ENCODE measurements at places on chromosomes 1 and 21. TPM values are rescaled to one million over a fixed set of nuclear protein-coding genes. Genes with fewer than 3 reads are reported as not detected.

DNA sequence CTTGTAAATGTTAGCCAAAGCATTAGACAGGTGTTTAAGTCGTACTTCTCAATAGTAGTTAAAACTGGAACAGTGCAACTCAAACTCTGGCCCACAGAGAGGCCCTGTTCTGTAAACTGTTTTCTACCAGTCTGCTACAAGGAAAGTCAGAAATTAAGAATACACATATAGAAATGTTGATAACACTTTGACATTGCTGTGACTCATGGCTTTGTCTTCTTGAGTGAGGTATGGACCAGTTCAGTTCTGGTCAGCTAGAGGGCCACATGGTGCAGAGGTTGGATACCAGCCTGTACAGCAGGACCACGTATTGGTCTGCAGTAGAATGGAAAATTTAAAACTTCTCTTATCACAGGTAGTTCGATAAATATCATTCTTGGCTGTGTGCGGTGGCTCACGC lies 22.3 kb downstream of the ZBTB8B start:
- no peaks in the 10 kb centered on the region for H3K36me3 ChIP-seq
- no peaks in the 10 kb centered on the region for H3K4me1 ChIP-seq
- H3K27ac ChIP-seq, result no peak overlapping the region
- no peak overlapping the region for H3K4me3 ChIP-seq
- no peaks in the 10 kb centered on the region for H3K27me3 ChIP-seq
- no peak for DNase-seq

DNA sequence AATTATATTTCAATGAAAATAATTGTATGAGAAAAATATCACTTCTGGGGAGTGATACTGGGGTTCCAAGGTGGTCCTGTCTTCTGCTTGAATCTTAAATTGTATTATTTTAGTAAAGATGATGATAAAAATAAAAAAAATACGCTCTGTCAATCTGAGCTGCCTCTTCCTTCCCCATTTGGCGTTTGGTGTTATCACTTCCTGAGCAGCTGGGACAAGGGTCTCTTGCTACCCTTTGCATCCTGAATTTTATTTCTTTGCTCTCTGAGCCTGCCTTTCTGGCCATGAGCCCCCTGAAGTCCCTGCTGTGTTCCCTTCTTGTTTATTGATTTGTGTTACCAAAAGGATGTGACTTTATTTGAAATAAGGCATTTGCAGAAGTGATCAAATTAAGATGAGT lies 111.0 kb downstream of the KCNJ6 start:
- H3K4me1 ChIP-seq, result no peaks in the 10 kb centered on the region
- DNase-seq, result no peak
- H3K27me3 ChIP-seq, result no peaks in the 10 kb centered on the region
- H3K36me3 ChIP-seq, result no peaks in the 10 kb centered on the region
- H3K4me3 ChIP-seq, result no peak overlapping the region
- H3K27ac ChIP-seq, result no peak overlapping the region

DNA sequence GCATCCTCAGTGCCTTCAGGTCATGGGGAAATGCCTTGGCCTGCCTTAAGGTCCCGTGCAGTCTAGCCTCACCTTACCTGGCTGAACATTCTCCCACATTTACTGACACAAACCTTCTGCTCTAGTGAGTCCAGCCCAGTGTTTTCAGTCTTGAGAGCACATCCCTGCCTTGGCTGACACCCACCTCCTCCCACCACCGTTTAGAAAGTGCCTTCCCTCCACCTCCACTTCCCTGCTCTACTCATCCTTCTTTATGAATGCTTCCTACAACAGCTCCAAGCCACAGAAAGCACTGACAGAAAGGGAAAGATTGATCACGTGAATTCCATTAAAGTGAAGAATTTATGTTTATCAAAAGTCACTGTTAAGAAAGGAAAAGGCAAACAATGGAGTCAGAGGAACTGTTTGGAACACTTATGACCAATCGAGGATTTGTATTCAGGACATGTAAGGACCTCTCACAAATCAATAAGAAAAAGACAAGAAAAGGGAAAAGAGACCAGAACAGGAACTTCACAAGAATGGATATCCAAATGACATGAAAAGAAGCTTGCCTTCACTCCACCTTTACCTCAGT lies 59.8 kb downstream of the DDR2 start:
- no peak overlapping the region for H3K27ac ChIP-seq
- no peaks in the 10 kb centered on the region for H3K27me3 ChIP-seq
- DNase-seq, result no peak
- no peak overlapping the region for H3K4me3 ChIP-seq
- H3K4me1 ChIP-seq, result peaks cover 1% of the 10 kb centered on the region

GRCh38 chr1:165010418-165011070 lies 346.0 kb downstream of the LMX1A start:
- H3K27me3 ChIP-seq, result no peaks in the 10 kb centered on the region
- H3K4me1 ChIP-seq, result no peaks in the 10 kb centered on the region
- no peaks in the 10 kb centered on the region for H3K36me3 ChIP-seq

DNA sequence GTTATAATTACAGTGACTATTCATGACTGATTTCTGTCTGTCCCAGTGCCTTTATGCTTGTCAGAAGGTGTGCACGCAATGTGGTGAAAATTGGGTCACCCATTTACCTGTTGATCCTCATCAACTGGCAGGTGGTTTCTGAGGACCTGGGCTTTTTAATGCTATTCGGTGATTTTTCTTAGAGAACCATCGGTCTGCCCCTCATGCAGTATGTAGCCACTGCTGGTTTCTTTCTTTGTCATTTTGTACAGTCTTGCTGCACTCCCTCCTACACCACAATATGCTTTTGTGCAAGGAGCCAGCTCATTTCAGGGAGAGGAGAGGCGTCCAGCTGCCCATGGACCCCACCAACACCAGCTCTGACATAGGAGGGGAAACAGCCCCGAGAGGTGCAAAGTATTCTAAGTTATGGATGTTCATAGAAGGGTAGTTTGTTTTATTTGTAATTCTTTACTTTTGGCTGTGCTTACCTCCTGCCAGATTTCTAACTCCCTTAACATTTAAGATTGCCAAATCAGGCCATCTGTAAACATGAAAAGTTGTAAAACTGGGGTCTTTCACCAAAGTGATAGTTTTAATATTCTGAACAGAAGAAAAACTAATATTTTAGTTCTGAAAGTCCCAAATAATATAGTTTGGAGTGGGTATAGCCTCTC lies 325.3 kb downstream of the PTBP2 start:
- no peaks in the 10 kb centered on the region for H3K27me3 ChIP-seq
- H3K27ac ChIP-seq, result no peak overlapping the region
- no peak overlapping the region for H3K4me3 ChIP-seq

DNA sequence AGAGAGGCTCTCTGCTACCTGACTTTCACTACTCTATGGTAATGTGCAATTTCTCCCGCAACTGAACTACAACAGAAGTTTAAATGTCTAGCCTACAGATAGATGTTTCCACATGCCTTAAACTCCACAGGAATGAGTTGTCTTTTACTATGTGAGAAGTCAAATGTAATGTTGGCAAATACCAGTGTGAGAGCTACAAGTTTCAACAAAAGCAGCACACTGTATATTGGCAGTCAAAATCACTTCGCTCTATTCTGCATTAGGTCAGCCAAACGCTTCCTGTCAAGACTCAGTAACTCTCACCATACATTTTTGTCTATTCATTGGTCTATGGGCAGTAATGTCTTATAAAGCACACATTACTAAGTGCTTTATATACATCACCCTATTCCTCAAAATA lies 41.9 kb downstream of the LUZP1 start:
- no peak overlapping the region for H3K4me3 ChIP-seq
- no peaks in the 10 kb centered on the region for H3K36me3 ChIP-seq
- H3K27ac ChIP-seq, result no peak overlapping the region
- no peaks in the 10 kb centered on the region for H3K27me3 ChIP-seq
- H3K4me1 ChIP-seq, result peaks cover 4% of the 10 kb centered on the region
- no peak for DNase-seq

- H3K4me3 ChIP-seq, result no peak overlapping the region
- no peaks in the 10 kb centered on the region for H3K4me1 ChIP-seq
- H3K27me3 ChIP-seq, result no peaks in the 10 kb centered on the region
Observed at GRCh38 chr1:108154314-108154713, 45.8 kb downstream of the SLC25A24 start.

DNA sequence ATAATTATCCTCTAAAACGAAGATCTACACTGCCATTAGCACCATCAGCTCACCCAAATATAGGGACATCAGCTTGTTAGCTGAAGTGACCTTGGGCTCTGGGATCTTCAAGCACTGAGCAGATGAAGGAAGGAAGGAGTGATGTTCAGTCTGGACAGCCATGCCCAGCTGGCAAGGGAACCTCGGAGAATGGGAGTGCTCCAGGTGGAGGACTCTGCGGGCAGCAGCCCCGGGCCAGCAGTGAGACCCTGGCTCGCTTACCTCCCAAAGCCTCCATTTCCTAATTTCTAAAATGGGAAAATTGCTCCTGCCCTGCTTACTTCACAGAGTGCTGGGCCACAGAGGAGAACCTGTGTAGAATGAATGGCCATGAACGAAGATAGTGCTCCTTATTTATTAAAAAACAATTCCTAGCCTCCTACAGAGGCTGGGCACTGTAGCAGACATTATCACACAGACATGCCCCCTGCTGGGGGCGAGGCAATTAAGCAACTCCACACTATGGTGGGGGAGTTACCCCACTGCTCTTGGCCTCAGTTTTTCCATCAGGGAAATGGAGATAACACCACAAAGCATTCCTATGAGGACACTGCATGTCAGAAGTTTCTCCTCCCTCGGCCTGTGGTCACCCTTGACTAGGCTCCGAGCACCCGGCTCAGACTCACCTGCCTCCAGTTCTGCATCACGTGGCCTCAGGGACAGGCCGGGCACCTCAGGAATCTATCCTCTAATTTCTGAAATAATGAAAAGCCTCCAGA lies 117.6 kb downstream of the KCNN3 start:
- H3K27me3 ChIP-seq, result no peaks in the 10 kb centered on the region
- H3K27ac ChIP-seq, result no peak overlapping the region
- no peak overlapping the region for H3K4me3 ChIP-seq
- H3K36me3 ChIP-seq, result no peaks in the 10 kb centered on the region

DNA sequence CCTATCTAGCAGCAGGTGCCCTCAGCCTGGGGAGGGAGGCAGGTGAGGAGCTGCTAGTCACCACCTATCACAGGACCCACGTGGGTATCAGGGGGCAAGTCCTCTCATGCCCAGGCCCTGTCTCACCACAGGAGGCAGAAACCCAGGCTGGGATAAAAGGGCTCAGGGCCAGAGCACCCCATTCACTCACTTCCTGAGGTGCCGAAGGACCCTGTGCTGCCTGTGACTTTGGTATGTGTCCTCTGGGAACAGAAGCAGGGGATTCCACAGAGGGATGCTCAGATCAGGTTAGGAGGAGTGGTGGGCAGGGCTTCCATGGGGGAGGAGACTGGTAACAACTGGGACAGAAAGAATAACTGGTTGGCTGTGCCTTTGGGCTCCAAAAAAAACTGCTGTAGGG lies at the start of gene LCE1E:
TSS of gene LCE1E (plus strand) at position 181 of the 400 bp plus-strand sequence. CDS start 1,043 bp downstream, outside the sequence.
- H3K36me3 ChIP-seq, result no peaks in the 10 kb centered on the region
- no peak within 1 kb of the TSS for H3K4me3 ChIP-seq
- H3K27me3 ChIP-seq, result no peaks in the 10 kb centered on the region

GRCh38 chr1:46521414-46521813 lies 30.0 kb downstream of the KNCN start:
- H3K4me3 ChIP-seq, result no peak overlapping the region
- no peaks in the 10 kb centered on the region for H3K27me3 ChIP-seq
- no peaks in the 10 kb centered on the region for H3K4me1 ChIP-seq

DNA sequence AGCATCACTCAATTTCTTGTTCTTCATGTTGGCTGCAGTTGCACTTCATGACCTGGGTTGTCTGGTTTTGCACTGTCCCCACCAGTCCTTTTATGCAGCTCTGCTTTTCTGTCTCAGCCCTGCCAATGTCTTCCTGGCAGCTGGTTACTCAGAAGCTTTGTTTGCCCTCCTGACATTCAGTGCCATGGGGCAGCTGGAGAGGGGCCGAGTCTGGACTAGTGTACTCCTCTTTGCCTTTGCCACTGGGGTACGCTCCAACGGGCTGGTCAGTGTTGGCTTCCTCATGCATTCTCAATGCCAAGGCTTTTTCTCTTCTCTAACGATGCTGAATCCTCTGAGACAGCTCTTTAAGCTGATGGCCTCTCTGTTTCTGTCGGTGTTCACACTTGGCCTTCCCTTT lies 6.6 kb downstream of the PIGV start:
- H3K36me3 ChIP-seq, result peaks cover 8% of the 10 kb centered on the region
- DNase-seq, result no peak
- H3K27ac ChIP-seq, result no peak overlapping the region
- H3K27me3 ChIP-seq, result no peaks in the 10 kb centered on the region
- H3K4me1 ChIP-seq, result no peaks in the 10 kb centered on the region

GRCh38 chr1:220182111-220182510 lies 88.2 kb downstream of the IARS2 start:
- no peaks in the 10 kb centered on the region for H3K4me1 ChIP-seq
- H3K27ac ChIP-seq, result no peak overlapping the region
- no peak for DNase-seq
- no peak overlapping the region for H3K4me3 ChIP-seq
- H3K27me3 ChIP-seq, result no peaks in the 10 kb centered on the region

DNA sequence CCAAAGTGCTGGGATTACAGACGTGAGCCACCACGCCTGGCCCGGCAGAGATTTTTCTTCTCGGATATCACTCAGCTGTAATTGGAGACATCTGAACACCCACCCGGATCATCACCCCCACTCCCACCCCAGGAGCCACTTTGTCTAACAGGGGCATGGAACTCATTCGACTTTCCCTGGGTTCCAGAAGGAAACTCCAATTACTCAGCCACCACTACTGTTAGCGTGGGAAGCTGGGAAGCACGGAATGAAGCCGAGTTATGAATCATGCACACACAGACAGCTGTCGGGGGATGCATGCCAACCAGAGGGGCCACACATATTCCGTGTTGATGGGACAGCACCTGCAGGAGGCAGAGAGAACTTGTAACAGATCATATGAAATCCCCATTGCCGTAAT lies 85.2 kb downstream of the HLCS start:
- no peaks in the 10 kb centered on the region for H3K4me1 ChIP-seq
- peaks cover 1% of the 10 kb centered on the region for H3K36me3 ChIP-seq
- DNase-seq, result no peak
- H3K27ac ChIP-seq, result no peak overlapping the region
- no peak overlapping the region for H3K4me3 ChIP-seq
- no peaks in the 10 kb centered on the region for H3K27me3 ChIP-seq

- no peaks in the 10 kb centered on the region for H3K4me1 ChIP-seq
- no peak overlapping the region for H3K27ac ChIP-seq
- H3K36me3 ChIP-seq, result no peaks in the 10 kb centered on the region
- H3K4me3 ChIP-seq, result no peak overlapping the region
- no peaks in the 10 kb centered on the region for H3K27me3 ChIP-seq
Observed at GRCh38 chr1:109617291-109617801, 2.1 kb downstream of the GNAT2 start.

DNA sequence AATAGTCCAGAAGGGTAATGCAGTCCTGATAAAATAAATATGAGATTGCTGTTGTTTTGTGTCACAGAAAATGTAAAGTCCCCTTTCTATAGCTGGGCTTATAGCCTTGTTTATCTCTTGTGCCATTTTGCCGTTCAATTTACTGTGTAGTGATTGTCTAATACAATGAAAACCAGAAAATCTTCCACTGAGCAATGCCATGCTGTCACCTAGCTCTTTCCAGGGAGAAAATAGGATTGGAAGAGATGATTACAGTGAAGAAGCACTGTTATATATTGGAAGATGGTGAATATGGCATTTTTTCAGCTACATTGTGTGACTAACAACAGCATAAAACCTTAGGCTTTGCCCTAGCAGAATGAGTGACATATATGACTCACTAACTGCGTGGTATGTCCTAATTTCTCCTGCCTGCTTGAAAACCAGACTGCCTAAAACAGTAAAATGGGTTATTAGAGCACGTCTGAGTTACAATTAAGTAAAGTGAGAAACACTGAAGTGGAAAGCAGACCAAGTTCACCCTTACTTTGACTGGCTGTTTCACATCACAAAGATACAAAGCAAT lies 332.4 kb upstream of the ZP4 start:
- no peaks in the 10 kb centered on the region for H3K4me1 ChIP-seq
- H3K36me3 ChIP-seq, result no peaks in the 10 kb centered on the region
- H3K27ac ChIP-seq, result no peak overlapping the region
- no peaks in the 10 kb centered on the region for H3K27me3 ChIP-seq

Gene YOD1
- polyA plus RNA-seq, result 0.75 TPM

Gene GPR153
- polyA plus RNA-seq, result 4.4 TPM

Gene ARHGEF16
- not detected for polyA plus RNA-seq

Gene PRAMEF4
- not detected for polyA plus RNA-seq
